Activated B cell treated with CpG ODN at 0.5 μM for 24 hours (primary cell): ENCODE measurements at places on chromosomes 1 and 21.

DNA sequence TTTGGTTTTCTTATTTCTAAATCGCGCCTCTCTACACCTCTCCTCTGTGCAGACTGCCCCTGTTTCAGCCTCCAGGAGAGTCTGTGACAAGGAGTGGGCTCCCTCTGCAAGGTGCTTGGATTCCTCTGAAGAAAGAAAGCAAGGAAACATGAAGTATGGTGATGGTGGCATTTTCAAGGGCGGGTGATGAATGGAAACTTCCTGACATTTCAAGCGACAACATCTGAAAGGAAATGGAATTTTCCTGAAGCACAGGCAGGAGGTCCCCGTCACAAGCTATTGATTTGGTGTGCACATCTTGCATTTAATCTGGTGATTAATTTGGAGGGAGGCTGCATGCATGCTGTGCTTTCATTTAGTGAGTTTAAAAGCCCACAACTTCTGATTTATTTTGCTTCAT is 164.6 kb upstream of the FGGY start:
- no peak overlapping the region for H3K27ac ChIP-seq
- no peak overlapping the region for H3K4me3 ChIP-seq
- H3K36me3 ChIP-seq, result no peaks in the 10 kb centered on the region

DNA sequence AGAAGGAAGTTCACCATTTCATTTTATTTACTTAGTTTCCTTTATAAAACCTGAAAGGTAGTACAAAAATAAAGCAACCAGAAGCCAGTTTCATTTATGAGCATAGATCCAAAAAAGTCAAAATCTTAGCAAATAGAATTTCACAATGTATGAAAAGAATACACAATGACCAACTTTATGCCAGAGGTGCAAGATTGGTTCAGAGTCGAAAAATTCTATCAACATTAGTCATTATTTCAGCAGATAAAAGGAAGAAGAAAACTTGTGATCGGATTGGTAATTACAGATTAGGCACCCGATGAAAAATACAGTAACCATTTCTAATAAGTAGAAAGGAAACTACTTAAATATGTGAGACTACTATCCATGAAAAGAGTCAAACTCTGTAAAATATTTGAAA is 89.1 kb downstream of the ITSN1 start:
- no peak for DNase-seq
- no peaks in the 10 kb centered on the region for H3K4me1 ChIP-seq
- no peak overlapping the region for H3K27ac ChIP-seq
- no peaks in the 10 kb centered on the region for H3K36me3 ChIP-seq

- H3K4me3 ChIP-seq, result no peak overlapping the region
- peaks cover 6% of the 10 kb centered on the region for H3K4me1 ChIP-seq
- H3K27me3 ChIP-seq, result peaks cover 7% of the 10 kb centered on the region
- DNase-seq, result no peak
- no peaks in the 10 kb centered on the region for H3K36me3 ChIP-seq
- no peak overlapping the region for H3K27ac ChIP-seq
Observed at GRCh38 chr1:204127597-204128242, 24.1 kb downstream of the ETNK2 start.

GRCh38 chr21:43307677-43308070 is 119.3 kb downstream of the SIK1 start:
- H3K27ac ChIP-seq, result peak overlapping the region; percentile 82
- no peaks in the 10 kb centered on the region for H3K36me3 ChIP-seq
- H3K4me3 ChIP-seq, result peak overlapping the region; percentile 46

GRCh38 chr1:209628618-209629299 is 23.5 kb downstream of the LAMB3 start:
- H3K4me1 ChIP-seq, result no peaks in the 10 kb centered on the region
- no peaks in the 10 kb centered on the region for H3K36me3 ChIP-seq
- no peak for DNase-seq
- H3K27me3 ChIP-seq, result peaks cover 10% of the 10 kb centered on the region
- H3K4me3 ChIP-seq, result no peak overlapping the region
- no peak overlapping the region for H3K27ac ChIP-seq

DNA sequence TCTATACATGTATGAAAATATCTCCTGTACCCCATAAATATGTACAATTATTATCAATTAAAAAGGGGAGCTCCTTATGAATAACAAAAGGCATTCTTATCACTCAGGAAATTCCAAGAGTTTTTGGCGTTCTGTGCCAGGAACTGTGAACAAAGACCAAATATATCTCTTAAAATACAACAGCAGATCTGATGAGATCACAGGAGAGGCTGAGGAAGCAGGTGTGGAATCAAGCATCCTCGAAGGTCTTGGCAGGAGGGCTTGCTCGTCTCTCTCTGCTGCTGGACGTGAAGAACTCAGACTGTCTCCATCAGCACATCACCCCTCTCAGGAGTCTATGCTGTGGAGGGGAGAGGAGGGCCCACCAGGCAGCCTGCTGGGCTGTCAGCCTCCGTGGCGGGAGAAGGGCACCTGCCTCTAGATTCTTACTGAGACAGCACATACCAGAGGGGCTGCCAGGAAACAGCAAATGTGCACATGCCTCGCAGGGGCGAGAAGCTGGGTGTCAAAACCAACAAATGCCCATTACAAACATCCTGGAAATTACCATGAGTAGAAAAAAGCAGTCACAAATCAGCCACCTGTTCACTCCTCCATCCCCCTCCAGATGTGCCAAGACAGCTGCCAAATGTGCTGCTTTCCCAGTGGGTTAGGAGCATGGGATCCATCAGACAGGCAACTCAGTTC is 30.8 kb upstream of the FAM89A start:
- H3K36me3 ChIP-seq, result no peaks in the 10 kb centered on the region
- no peaks in the 10 kb centered on the region for H3K4me1 ChIP-seq
- peaks cover 11% of the 10 kb centered on the region for H3K27me3 ChIP-seq
- DNase-seq, result no peak
- no peak overlapping the region for H3K4me3 ChIP-seq

- no peak overlapping the region for H3K4me3 ChIP-seq
- no peaks in the 10 kb centered on the region for H3K27me3 ChIP-seq
- H3K27ac ChIP-seq, result no peak overlapping the region
- DNase-seq, result no peak
- no peaks in the 10 kb centered on the region for H3K4me1 ChIP-seq
Observed at GRCh38 chr1:63635681-63636080, 42.5 kb downstream of the PGM1 start.

DNA sequence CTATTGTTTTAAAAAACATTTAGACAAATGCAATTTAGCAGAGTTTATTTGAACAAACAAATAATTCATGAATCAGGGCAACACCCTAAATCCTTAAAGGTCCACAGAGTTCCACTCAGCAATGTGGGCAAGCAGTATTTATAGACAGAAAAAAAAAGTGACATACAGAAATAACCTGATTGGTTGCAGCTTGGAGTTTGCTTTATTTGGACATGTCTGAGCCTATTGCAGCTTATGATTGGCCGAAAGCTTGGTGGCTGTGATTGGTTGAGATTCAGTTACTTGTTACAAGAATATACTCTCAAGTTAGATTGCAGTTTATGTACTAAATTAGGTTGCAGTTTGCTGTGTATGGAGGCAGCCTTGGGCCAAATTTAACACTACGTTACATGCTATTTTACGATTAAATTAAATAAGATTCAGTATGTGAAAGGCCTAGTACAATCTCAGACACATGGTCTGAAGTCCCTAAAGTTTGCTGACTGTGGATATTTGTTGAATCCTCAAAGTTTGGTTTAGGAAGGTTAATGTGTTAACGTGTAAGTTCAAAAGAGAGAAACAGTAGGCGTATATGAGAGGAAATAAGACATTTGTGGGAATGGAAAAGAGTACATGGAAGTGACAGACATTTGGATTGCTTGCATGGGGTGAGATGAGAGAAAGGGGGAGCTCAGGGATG is 6.9 kb upstream of the CAMSAP2 start:
- H3K27ac ChIP-seq, result no peak overlapping the region
- no peaks in the 10 kb centered on the region for H3K27me3 ChIP-seq
- DNase-seq, result no peak
- H3K4me1 ChIP-seq, result no peaks in the 10 kb centered on the region
- no peak overlapping the region for H3K4me3 ChIP-seq

DNA sequence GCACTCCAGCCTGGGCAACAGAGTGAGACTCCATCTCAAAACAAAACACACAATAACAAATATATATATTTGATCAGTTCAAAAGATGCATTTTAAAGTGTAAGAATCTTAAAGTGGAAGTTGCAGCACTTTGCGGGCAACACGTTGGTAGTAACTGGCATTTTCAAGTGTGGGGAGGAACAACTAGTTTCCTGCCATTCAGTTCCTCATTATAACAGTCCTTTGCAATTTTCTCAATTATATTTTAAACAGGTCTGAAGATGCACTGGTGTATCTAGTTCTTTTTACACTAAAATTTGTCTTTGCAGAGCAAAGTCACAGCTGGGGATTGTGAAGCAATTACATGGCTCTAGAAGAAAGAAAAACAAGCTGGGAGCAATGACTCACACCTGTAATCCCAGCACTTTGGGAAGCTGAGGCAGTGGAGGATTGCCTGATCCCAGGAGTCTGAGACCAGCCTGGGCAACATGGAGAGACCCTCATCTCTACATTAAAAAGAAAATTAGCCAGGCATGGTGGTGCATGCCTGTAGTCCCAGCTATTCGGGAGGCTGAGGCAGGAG is 25.3 kb downstream of the RRAGC start:
- H3K4me1 ChIP-seq, result peaks cover 4% of the 10 kb centered on the region
- H3K27ac ChIP-seq, result no peak overlapping the region
- no peak for DNase-seq
- peaks cover 24% of the 10 kb centered on the region for H3K36me3 ChIP-seq
- H3K4me3 ChIP-seq, result no peak overlapping the region

GRCh38 chr1:230737622-230738262 is 9.4 kb upstream of the CAPN9 start:
- H3K36me3 ChIP-seq, result no peaks in the 10 kb centered on the region
- peaks cover 15% of the 10 kb centered on the region for H3K27me3 ChIP-seq
- H3K4me1 ChIP-seq, result no peaks in the 10 kb centered on the region
- H3K4me3 ChIP-seq, result no peak overlapping the region
- H3K27ac ChIP-seq, result no peak overlapping the region
- DNase-seq, result no peak

DNA sequence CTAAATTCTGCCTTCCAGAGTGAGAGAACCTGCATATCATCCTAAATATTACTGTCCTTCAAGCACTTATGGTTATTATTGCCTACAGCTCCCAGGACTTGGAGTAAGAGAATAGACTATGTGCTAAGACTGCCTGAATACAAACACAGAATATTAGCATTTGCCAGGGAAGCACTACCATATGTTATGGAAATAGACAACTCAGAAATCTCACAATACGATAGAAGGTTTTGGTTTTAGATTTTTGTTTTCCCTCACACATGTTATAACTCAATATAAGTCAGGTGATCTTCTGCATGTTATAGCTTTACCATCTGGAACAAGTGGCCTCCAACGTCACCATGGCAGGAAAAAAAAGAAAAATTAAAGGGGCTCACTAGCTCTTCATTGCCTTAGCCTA is 413.9 kb downstream of the LRRIQ3 start:
- H3K4me3 ChIP-seq, result no peak overlapping the region
- no peaks in the 10 kb centered on the region for H3K27me3 ChIP-seq
- no peak overlapping the region for H3K27ac ChIP-seq
- H3K36me3 ChIP-seq, result no peaks in the 10 kb centered on the region
- H3K4me1 ChIP-seq, result no peaks in the 10 kb centered on the region
- DNase-seq, result no peak

GRCh38 chr1:18468570-18468969 is 12.2 kb upstream of the KLHDC7A start:
- no peaks in the 10 kb centered on the region for H3K4me1 ChIP-seq
- no peaks in the 10 kb centered on the region for H3K36me3 ChIP-seq
- no peak overlapping the region for H3K27ac ChIP-seq
- no peak overlapping the region for H3K4me3 ChIP-seq
- no peak for DNase-seq

- no peak overlapping the region for H3K27ac ChIP-seq
- peaks cover 22% of the 10 kb centered on the region for H3K4me1 ChIP-seq
- H3K27me3 ChIP-seq, result no peaks in the 10 kb centered on the region
- H3K36me3 ChIP-seq, result no peaks in the 10 kb centered on the region
- no peak overlapping the region for H3K4me3 ChIP-seq
Observed at GRCh38 chr1:9845914-9846313, 22.1 kb upstream of the CLSTN1 start.

DNA sequence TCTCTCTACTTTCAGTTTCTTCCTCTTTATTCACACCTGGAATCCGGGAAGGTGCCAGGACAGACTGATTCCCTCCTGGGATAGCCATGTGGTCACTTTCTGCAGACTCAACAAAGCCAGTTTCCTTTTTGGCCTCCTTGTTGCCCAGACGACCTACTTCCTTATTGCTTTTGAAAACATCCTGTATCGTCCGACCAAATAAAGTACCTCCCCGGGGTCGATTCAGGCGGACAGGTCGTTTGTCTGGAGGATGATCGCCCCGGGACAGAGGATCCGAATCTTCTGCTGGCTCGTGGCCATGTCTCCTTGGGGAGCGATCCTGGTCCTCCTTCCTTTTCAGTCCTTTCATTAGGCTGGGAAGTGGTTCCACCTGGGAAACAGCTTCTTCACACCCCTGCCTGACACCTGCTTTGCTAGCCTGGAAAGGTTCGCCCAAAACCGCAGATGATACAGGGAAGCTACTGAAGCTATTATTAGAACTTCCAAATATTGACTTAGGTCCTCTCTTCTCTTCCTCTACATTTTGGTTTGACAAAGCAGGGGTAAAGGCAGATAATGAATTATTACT is 1.2 kb downstream of the MCM3AP start:
- peaks cover 45% of the 10 kb centered on the region for H3K4me1 ChIP-seq
- DNase-seq, result no peak
- H3K36me3 ChIP-seq, result peaks cover 47% of the 10 kb centered on the region
- H3K27me3 ChIP-seq, result no peaks in the 10 kb centered on the region

GRCh38 chr21:39434950-39435349 is 10.6 kb downstream of the LCA5L start:
- H3K27me3 ChIP-seq, result peaks cover 28% of the 10 kb centered on the region
- H3K4me1 ChIP-seq, result no peaks in the 10 kb centered on the region
- no peak overlapping the region for H3K27ac ChIP-seq
- DNase-seq, result no peak
- no peaks in the 10 kb centered on the region for H3K36me3 ChIP-seq

DNA sequence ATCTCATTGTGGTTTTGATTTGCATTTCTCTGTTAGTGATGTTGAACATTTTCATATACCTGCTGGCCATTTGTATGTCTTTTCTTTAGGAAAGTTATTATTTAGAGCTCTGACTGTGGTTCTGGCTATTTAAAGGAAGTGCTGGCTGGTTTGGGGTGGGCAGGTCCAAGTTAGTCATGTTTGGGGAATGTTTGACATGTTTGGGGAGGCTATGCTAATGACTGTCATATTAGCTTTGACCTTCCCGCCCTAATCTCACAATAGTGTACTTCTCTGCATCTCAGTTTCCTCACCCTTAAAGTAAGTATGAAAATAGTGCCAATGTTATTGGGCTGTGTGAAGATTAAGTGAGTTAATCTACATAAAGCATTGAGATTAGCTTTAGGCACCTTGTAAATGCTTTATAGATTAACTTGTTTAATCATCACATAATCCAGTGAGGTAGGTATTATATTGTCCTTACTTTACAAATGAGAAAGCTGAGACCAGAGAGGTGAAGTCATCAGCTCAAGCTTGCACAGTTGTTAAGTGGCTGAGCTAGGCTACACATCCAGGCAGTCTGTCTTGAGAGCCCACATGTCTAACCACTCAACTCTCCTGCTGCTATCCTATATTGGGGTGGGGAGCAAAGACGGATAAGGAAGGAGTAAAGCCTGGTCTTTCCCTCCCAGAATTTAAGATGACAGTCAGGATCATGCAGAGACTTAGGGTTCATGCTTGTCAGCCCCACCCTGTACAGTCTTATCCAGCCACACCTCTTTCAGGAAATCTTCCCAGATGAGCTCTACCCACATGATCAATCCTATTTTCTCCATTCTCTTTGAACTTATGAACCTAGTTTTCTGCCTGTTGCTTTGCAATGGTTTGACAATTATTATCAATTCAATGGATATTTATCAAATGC is 22.8 kb upstream of the CRNN start:
- DNase-seq, result no peak
- H3K4me1 ChIP-seq, result no peaks in the 10 kb centered on the region
- H3K27ac ChIP-seq, result no peak overlapping the region
- H3K4me3 ChIP-seq, result no peak overlapping the region
